ENCODE measurements at places on chromosomes 5 and 9.

DNA sequence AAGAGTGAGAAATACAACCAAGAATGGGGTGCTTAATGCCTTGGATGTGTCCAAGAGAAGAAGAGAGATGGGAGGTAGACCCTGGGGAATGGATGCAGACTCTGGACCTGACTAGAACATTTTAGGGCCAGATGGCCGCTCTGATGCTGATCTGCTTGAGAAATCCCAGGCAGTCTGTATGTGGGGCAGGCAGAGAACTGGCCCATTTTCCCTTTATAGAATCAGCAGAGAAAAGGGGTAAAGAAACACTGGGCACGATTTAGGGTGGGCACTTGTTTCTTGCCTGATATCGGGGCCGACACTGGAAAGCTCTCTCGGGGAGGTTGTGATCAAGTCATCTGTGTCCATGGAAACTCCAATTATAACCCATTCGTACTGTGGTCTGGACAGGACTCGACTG is 118.5 kb upstream of the FSTL4 start:
- DNase-seq, result no peak

DNA sequence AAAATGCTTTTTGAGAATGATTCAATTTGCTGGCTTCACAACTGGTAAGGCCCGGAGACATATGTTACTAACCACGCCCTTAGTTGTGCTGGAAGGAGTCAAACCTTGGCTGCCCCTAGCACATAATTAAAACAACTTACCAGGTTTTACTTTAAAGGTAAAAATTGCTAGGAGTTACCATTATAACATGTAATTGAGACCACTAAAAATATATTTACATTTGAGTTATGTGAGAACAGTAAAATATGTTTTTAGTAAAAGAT is 435.6 kb upstream of the CDH9 start:
- DNase-seq, result no peak

GRCh38 chr5:95285409-95285755 is 488 bp upstream of the MCTP1 start:
- DNase-seq, result no peak

GRCh38 chr5:18299166-18299565 is 664.9 kb downstream of the TAF11L14 start:
- no peak for DNase-seq

DNA sequence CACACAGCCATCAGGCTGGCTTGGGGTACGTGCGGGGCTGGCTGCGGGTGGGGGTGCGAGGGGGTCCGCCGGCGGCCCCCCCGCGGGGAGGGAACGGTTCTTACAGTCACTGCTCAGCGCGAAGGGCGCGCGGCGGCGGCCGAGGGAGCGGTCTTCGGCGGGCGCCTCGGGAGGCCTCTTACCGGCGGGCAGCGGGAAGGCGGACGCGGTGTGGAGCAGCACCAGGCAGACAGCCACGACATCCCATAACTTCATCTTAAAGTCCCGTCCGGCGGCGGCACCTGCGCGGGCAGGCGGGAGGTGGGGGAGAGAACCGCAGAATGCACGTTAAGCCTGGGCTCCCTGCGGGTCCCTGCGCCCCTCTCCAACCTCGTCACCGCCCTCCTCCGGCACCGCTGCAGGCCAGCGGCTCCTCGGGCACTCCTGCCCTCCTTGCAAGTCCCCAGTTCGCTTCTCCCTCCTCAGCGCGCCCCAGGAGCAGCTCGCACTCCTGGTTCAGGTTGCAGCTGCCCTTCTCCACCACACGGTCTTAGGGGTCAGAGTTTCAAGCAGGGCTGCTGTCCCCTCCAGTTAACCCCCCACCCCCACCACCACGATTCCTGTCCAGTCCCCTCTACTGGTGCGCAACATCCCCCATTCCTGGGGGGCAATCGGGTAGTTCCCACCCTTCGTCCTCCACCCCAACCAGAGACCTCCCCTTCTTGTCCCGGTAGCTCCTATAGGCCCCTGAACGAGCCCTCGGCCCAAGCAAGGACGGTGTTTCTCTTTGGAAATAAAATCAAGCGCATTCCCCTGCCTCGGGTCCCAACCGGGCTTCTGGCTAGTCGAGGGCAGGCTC is 5.1 kb downstream of the GDNF start:
- no peak for DNase-seq

DNA sequence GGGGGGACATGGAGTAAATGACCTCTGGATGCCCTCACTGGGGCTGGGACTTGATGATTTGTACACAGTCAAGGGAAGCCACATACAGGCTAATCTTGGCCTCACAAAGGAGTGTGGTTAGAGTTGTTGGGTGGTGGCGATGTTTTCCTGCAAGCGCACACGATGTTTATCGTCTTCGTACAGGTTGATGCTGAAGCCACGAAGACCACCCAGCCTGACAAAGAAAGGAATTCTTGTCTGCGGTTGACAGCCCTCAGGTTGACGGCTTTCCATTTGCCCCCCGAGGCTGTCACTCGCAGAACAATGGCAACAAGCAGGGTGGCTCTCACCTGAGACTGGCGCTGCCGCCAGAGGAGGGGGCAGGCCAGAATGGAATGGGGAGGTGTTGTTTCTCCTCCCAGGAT is 14.1 kb upstream of the XPA start:
- DNase-seq, result no peak

DNA sequence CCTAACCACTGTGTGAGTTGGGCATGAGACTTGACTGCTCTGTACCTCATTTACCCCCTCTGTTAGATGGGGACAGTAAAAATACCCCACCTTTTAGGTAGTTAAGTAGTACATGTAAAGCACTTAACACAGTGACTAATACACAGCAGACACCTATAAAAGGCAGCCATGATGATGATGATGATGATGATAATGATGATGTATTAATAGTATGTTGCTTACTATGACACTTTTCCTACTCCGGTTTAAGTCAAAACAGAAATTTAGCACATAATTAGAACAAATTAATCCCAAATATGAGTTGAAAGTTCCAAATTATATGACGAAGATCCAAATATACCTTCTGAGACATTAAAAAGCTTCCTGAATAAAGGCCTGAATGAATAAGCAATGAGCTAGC is 222.1 kb downstream of the GAPVD1 start:
- DNase-seq, result no peak

DNA sequence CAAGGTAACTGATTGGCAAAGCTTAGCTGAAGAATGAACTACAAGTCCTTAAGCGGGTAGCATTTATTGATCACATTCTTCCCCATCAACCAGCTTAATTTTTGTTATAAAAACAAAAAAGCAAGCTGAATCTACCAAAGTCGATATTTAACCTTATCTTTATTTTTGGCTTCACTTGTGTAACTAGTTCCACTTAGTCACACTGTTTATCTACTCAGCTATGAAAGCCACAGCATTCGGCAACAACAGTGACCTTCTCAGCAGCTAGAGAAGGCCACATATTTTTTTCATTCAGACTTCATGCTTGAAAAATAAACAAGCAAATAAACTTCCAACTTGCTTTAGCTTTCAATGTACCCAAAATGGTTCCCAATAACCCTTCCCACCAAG is 69.4 kb downstream of the KLHL3 start:
- no peak for DNase-seq

DNA sequence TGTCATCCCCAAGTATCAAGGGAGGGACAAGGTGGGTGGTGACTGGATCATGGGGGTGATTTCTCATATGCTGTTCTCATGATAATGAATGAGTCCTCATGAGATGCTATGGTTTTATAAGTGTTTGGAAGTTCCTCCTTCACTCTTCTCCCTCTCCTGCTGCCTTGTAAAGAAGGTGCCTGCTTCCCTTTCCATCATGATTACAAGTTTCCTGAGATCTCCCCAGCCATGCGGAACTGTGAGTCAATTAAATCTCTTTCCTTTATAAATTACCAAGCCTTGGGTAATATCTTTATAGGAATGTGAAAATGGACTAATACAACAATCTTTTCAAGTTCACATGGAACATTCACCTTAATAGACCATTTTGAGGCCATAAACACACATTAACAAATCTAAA is 21.5 kb upstream of the DOCK2 start:
- DNase-seq, result no peak

DNA sequence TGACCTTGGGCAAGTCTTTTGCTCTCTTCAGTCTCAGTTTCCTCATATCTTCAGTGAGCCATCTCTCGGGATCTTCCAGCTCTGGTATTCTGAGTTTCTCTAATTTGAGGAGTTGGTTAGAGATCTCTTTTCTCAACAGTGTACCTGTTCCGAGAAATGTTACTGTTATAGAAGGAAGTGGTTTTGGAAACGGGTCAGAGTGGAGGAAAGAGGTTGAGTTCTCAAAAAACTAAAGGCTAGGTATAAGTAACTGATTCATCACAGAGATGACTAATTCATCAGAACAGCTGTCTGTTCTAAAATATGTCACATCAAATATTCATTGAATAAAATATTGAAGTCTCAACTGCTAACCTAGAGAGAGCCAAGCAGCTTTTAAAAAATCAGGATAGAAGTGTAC is 106.6 kb downstream of the PALM2AKAP2 start:
- DNase-seq, result no peak

DNA sequence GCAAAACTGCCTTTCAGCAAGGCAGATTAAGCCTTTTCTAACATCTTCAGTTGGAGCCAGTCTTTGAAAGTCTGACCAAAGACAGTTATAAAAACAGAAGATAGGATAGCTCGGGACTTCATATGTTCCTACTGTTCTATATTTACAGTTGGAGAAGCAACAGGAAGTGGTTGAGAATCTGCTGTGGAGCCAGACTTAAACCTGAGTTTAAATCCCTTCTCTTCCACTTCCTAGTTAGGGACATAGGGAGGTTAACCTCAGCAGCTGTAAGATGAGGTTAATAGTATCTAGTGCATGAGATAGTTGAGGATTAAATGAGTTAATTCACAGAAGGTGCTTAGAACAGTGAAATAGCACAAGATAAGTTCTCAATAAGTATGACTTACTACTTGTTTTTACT is 84.5 kb upstream of the FREM1 start:
- DNase-seq, result no peak

DNA sequence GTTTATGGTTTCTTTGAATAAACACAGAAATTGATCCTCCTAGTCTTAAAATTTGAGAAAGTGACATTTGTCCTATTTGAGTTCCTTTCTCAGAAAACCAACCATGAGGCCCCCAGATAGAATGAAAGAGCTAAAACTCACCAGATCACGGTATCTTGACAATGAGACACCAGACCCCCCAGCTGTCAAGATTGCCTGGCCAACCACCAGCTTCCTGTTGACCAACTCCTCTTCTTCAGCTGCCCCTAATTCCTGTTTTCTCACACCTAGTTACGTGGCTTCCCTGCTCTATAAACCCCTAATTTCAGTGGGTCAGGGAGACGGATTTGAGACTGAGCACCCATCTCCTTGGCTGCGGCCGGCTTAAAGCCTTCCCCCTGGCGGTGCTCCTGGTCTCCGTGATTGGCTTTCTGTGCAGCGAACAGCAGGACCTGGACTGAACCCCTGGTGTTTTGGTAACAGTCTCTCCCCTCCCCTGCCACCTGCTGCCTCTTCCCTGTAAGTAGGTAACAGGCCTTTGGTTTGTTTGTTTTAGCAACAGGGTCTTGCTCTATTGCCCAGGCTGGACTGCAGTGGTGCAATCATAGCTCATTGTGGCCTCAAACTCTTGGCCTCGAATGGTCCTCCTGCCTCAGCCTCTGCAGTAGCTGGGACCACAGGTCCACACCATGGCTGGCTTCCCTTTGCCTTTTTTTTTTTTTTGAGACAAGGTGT is 4.8 kb upstream of the ENTPD2 start:
- DNase-seq, result no peak

DNA sequence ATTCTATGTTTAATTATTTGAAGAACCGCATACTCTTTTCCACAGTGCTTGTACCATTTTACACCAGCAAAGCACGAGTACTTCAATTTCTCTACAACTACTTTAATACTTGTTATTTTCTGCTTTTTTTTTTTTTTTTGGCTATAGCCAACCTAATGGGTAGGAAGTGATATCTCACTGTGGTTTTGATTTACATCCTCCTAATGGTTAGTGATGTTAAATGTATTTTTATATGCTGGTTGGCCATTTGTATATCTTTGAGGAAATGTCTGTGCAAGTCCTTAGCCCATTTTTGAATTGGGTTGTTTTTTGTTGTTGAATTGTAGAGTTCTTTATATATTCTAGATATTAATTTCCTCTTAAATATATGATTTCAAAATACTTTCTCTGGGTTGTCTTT is 22.6 kb downstream of the OGN start:
- no peak for DNase-seq

GRCh38 chr5:124980163-124980941 is 233.9 kb upstream of the ZNF608 start:
- DNase-seq, result peak; percentile 18

- DNase-seq, result no peak
Observed at GRCh38 chr5:143819716-143820115, 7.8 kb downstream of the HMHB1 start.

- no peak for DNase-seq
Observed at GRCh38 chr9:32253731-32254130, 130.7 kb upstream of the ACO1 start.

DNA sequence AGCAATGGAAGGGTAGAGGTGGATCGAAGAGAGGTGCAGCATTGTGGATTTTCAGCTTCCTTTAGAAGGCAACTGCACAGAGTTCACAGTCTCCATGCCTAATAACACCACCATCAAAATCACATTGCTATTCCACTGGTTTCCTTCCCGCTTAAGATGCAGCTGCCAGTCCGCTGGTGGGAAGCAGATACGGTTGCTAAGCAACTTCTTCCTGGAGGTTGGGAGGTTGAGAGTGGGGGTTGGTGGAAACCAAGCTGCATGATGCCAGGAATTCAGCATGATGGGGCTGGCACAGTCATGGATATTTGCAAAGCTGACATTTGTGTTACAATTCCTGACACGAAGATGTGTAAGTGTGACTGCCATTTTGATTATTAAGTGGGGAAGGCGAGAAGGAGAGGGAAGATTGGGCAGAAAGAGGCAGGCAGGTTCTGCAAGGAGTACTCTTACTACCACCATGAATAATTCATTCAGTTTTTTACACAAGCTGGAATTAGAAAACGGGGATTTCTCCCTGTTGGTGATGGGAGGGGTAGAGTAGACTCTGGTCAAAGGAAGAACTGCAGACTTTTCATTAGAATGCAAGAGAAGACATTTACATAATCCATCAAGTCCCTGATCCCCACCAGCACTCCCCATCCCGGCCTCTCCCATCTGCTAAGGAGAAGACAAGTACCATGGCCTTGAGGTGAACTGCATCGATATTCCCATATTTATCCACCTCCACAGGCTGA is 87.5 kb downstream of the GLDC start:
- no peak for DNase-seq

GRCh38 chr9:121278477-121279261 is 10.7 kb downstream of the GSN start:
- no peak for DNase-seq

- no peak for DNase-seq
Observed at GRCh38 chr5:151719228-151720000, 32.7 kb upstream of the SPARC start.

DNA sequence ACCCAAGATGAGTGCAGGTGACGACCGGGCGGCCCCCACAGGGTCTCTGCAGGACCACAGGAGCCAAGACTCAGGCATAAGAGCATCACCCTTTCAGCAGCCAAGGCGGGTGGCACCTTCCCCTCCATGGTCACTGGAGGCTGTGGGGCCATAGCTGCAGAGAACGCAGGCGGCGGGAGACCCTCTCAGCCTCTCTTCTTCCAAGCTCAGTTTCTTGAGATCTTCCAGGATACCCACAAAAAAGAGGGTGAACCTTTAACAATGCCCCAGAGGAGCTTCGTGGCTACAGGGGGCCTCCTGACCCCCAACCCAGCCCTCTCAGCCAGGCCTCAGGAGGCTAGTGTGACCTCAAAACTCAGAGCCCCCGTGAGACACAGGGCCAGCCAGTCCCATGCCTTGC is 5.8 kb upstream of the TBC1D9B start:
- no peak for DNase-seq

- DNase-seq, result peak; percentile 75
Observed at GRCh38 chr5:91125916-91126315, 257.2 kb downstream of the ARRDC3 start.

GRCh38 chr9:17005056-17005823 is 129.6 kb upstream of the CNTLN start:
- peak; percentile 77 for DNase-seq

GRCh38 chr9:72883875-72884274 is 69.0 kb downstream of the ALDH1A1 start:
- DNase-seq, result no peak
